Fibroblast of villous mesenchyme (primary cell): ENCODE measurements at places on chromosomes 4 and X. TPM values are rescaled to one million over a fixed set of nuclear protein-coding genes. Genes with fewer than 3 reads are reported as not detected.

DNA sequence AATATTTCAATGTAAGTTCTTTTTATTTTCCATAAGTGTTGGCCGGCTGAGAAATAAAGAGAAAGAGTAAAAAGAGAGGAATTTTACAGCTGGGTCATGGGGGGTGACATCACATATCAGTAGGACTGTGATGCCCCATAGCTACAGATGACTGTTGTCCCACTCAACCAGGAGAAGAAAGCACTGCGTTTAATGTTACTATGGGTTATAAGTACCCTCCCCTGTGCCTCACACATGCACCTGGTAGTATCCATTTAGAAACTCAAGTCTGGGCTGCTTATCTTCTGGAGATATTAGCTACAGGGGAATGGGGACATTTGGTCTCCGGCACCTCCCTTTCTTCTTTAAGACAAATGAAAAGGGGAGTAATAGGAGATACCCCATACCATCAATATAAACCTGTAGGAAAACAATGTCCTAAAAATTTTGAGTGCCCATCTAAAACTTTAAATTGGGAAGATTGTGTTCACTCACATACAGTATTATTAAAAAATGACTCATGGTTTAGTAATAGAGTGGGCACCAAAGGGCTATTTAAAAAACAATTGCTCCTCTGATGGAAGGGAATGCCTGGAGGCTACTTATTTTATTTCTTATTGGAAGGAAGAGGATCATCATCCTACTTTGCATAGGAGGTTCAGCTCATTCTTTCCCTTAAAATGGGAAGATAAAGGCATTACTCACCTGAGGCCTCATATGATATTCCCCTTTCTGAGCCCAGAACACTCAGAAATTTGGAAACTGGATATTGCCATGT is 18.2 kb downstream of the UGT2B11 start:
- no peak for DNase-seq

GRCh38 chrX:22272613-22273012 is at the start of gene CBLL2:
TSS of gene CBLL2 (plus strand) at chrX:22272913. CDS start at chrX:22272992, 79 bp downstream.
- no peak for DNase-seq

GRCh38 chr4:171966356-171966755 is 153.2 kb downstream of the GALNTL6 start:
- DNase-seq = no peak

DNA sequence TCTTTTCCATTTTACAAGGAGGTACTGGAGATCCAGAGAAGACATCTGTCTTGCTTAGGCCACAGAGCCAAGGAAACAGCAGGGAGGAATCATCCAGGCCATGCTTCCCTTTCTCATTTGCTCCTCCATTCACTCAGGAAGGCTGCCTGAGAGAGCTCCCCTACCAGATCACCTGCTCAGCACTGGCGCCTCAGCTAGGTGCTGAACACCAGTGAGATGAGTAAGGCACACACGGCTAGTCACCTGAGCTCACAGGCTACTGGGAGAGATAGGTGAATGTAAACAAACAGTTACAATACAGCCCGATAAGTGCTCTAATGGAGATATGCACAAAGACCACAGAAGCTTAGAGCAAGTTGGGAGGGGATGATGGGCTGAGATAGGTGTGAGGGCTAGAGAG is 149.8 kb upstream of the ARHGEF9 start:
- DNase-seq = no peak

GRCh38 chrX:77014377-77015372 is 432.5 kb upstream of the FGF16 start:
- no peak for DNase-seq

- DNase-seq = no peak
These were observed 366.5 kb upstream of the LCORL start for GRCh38 chr4:18388039-18388438.

GRCh38 chr4:108693819-108694218 is 43.4 kb downstream of the OSTC start:
- DNase-seq = no peak

DNA sequence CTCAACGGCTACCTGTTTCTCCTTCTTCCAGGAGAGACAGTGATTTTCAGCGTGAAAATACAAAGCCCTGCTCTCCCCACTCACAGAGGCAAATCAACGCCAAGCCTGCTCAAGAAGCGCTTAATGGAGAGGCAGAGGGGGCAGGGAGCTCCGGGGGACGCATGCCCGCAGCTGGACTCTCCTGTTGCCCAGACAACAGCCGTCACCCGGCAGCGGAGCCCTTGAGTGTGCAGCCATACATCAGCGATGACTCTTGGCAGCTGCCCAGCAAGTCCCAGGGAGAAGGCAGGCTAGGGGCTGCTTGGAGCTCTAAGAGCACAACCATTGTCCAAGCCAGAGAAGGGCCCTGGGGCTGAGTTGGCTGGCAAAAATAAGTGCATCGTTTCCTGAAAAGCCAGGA is 71.0 kb upstream of the AFAP1 start:
- DNase-seq = peak; percentile 20

DNA sequence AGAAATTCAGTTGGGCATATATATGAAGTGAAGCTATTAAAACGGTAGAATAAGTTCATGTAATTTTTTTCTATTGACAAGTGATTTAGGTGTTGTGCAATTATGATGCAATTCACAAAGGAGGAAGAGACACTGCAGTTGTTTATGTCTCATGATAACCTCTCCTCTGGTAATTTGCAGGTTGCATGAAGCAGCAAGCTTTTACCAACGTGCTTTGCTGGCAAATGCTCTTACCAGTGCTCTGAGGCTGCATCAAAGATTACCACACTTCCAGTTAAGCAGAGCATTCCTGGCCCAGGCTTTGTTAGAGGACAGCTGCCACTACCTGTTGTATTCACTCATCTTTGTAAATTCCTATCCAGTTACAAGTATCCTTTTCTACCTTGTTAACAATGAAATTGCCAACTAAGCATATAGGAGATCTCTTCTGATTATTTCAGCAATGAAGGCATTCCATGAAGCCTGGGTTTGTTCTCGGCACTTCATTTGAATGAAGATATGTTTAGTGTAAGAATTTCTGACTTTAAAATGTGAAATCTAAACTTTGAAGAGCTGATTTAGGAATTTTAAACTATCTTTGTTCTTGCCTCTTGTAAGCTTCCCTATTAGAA is 3.9 kb downstream of the TMEM33 start:
- peak; percentile 91 for DNase-seq

- no peak for DNase-seq
These were observed 5.4 kb upstream of the RS1 start for GRCh38 chrX:18677161-18677869.

- DNase-seq = no peak
These were observed 85.7 kb downstream of the ADRA2C start for GRCh38 chr4:3851881-3852280.

DNA sequence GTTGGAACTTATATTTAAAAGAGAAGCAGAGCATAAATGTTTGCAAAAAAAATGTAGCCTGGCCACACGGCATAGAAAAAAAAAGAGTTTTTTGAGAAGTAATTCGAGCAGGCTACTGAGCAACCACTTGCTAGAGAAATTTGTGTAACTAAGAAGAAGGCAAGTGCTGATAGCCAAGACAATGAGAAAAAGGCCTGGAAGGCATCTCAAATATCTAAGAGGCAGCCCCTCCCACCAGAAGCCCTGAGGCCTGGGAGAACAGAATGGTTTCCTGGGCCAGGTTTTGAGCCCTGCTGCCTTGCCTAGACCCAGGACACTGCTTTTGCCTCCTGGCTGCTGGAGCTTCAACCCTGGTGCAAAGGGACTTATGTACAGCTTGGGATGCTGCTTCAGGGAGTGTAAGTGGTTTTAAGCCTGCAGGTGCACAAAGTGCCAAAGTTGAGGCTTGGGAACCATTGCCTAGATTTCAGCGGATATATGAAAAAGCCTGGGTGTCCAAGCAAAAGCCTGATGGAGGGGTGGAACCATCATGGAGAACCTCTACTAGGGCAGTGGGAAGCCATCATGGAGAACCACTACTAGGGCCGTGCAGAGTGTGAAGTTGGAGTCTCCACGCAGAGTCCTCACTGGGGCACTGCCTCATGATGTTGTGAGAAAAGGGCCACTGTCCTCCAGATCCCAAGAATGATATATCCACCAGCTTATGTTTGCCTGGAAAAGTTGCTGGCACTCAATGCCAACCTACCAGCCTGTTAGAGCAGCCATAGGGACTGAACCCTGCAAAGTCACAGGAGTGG is 9.7 kb downstream of the TECRL start:
- DNase-seq = no peak

DNA sequence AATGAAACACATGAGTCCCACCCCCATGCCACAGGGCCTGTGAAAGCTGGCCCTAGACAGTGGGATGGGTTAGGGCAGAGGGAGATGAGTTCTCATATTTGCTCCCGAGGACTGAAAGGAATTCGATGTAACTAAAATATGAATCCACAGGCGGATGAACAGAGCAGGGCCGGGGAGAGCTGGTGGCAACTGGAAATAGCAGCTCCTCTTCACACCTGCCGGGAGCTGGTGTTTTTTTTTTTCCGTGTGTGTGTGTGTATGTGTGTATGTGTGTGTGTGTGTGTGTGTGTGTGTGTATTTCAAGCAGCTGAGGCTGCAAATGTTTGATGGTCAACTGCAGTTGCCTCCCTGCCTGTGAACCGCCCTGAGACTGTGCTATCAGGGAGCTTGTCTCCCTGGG is 115.1 kb upstream of the PSAPL1 start:
- DNase-seq = no peak

DNA sequence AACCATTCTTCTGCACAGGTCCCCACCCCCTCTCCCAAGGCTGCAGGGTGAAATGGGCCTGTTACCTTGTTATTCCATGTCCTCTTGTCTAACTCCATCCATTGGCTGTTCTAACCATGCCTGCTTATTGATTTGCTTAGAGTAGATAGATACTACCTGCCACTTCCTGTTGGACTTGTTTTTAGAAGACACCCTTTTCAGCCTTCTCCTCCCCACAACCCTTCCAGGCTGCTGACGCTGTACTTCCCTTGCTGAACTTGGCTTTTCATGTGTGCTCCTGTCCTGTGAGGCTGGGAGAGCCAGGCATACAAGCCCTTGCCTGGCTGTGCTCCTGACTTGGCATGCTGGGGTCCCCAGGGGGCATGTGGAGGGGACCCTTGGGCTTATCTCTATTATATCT is 81.9 kb downstream of the AASDH start:
- DNase-seq = no peak

- no peak for DNase-seq
These were observed 1.2 kb downstream of the DTHD1 start for GRCh38 chr4:36282503-36283030.

DNA sequence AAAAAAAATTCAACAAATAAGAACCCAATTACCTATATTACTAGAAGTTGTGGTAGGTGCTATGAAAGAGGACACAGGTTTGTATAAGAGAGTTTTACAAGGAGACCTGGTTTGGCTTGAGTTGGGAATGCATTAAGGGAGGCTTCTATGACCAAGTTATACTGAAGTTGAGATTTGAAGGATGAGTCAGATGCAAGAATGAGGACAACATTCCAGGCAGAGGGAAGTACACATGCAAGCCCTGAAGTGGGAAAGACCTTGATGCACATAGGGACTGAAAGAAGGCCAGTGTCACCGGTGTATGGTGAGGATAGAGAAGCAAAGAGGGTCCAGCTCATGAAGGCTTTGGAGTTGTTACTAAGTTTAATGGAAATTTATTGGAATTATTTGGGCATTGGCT is 52.2 kb downstream of the ANK2 start:
- no peak for DNase-seq

DNA sequence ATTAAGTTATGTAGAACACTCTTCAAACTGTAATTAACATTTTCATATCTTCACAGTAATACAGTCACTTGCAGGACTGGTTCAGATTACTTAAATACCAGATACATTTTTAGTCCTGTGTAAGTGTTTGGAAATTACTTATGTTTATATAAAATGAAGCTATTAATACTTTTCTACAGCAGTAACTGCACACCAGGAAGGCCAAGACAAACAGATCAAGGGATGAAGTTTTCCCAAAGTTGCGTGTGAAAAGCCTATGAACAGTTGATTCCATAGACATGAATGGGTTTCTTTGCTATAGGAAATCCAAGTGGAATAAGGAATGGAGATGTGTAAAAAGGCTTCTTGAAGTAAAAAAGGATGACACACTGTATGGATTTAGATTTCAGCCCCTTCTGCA is 28.9 kb upstream of the DRP2 start:
- no peak for DNase-seq

GRCh38 chr4:3372264-3372932 is 69.4 kb upstream of the HGFAC start:
- no peak for DNase-seq

DNA sequence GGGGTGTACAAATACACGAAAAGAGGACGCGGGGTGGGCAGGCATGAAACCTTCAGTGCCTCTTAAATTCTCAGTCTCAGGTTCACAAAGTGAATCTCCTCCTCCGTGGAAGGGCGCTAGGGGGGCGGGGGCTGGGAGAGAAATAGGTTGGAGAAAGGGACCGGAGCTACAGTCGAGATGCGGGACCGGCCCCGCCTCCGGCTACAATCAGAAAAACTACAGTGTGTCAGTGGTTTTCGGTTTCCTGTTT is 3.4 kb downstream of the MAML3 start:
- DNase-seq = no peak

GRCh38 chrX:153782313-153782712 is 1.5 kb downstream of the SRPK3 start:
- no peak for DNase-seq

DNA sequence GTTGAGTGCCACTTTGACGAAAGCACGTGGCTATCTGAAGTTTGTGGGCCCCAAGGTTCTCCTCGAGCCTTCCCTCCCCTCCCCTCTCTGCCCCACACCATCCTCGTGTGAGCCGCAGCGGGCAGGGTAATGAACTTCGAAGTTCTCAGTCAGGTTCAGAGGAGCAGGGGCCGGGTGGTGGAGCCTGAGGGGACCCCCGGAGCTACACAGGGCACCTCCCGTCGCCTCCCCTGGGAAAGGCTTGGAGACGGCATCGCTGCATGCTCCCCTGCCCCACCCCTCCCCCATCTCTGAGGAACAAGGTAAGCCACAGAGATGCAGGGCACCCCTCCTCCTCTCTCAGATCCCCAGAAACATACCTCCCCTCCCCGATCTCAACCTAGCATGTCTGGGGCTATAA is 2.8 kb upstream of the NKX1-1 start:
- no peak for DNase-seq

CFI gene
- 17.3 and 18.4 TPM in 2 replicates for total RNA-seq

IRAK1 gene
- 62.6 and 102 TPM in 2 replicates for total RNA-seq

RAB9B gene
- 0.64 and 0.86 TPM in 2 replicates for total RNA-seq

GPAT3 gene
- 1.3 and 15.1 TPM in 2 replicates for total RNA-seq

GAGE12H gene
- total RNA-seq = not detected in 2 replicates

DGAT2L6 gene
- total RNA-seq = not detected in 2 replicates

NPY5R gene
- total RNA-seq = 0.32 and 0.43 TPM in 2 replicates

GPR143 gene
- total RNA-seq = 0.32 and 0.43 TPM in 2 replicates

TMSB15B gene
- total RNA-seq = 3.5 and 6.5 TPM in 2 replicates

GATA1 gene
- total RNA-seq = not detected in 2 replicates
